ENCODE measurements at places on chromosomes 5 and 9. TPM values are rescaled to one million over a fixed set of nuclear protein-coding genes. Genes with fewer than 3 reads are reported as not detected.

DNA sequence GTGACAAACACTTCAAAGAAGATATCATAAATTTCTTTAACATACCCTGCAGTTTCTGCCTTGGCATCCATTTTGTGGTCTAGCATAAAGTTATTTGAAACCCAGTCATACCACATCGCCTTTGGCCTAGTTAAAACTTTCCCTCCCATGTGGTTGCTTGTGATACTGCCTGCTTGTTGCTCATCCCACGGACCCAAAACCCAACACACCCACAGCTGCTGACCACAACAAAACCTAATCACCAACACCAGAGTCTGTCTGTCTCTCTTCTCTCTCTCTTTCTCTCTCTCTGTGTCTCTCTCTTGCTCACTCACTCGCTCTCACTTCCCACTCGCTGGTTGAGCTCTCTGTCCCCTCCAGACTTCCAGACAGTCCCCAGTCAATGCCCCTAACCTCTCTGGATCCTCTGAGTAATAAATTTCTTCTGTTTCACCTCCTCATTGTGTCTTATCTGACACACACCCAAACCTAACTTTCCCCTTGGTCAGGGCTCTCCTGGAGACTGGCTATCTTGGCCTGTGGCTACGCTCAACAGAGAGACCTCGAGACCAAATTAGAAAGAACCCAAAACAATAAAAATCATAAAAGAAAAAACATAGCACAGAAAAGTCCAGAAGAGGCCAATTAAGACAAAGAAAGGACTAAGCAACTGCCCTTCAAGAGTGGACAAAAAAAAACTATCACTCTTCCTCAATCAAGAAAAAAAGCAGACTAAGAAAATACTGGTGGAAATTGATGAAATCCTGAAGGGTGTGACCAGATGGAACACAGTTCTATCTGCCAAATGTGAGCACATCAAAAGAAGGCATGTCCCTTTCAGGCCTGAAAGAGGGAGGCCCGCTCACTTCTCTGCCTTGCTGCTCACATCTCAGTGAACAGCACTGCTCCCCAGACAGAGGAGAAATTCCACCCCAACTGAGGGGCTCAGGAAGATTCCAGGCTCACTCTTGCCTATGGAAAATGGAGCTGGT is 41.5 kb downstream of the TTLL11 start:
- peaks cover 41% of the 10 kb centered on the region for H3K4me1 ChIP-seq
- H3K27me3 ChIP-seq: no peaks in the 10 kb centered on the region
- no peak for DNase-seq
- no peaks in the 10 kb centered on the region for H3K36me3 ChIP-seq
- H3K27ac ChIP-seq: no peak overlapping the region
- no peak overlapping the region for H3K4me3 ChIP-seq

Gene FRRS1L
- total RNA-seq: not detected

DNA sequence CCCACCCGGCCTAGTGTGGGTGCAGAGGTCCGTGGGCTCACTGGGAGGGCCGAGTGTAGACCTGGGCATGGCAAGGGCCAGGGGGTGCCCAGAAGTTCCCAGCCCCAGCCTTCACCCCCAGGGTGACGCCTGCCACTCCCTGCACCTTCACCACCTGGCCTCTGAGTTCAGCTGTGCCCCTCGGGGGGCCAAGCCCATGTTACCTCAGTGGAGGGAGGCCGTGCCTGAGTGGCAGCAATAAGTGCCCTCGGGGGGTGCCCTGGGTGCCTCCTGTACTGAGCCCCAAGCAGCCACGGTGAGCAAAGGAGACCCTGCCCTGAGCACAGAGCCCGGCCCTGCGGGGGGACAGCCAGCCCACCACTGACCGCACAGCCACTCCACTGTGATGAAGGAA is 10.3 kb upstream of the FCN2 start:
- H3K36me3 ChIP-seq: no peaks in the 10 kb centered on the region
- H3K27me3 ChIP-seq: peaks cover 22% of the 10 kb centered on the region
- no peak for DNase-seq

Gene PRRC1
- total RNA-seq: 16.2 TPM

GRCh38 chr5:2120361-2120760 is 237.6 kb upstream of the IRX4 start:
- H3K36me3 ChIP-seq: no peaks in the 10 kb centered on the region
- H3K4me1 ChIP-seq: no peaks in the 10 kb centered on the region
- H3K27me3 ChIP-seq: no peaks in the 10 kb centered on the region
- H3K4me3 ChIP-seq: no peak overlapping the region

Data from psoas muscle (tissue), 8 donors.